ENCODE measurements at places on chromosomes 6 and 20.

- DNase-seq = no peak
These were observed 187.7 kb downstream of the SOD2 start for GRCh38 chr6:159505140-159505922.

- no peak for DNase-seq
These were observed 6.9 kb downstream of the EPHA7 start for GRCh38 chr6:93412452-93412851.

DNA sequence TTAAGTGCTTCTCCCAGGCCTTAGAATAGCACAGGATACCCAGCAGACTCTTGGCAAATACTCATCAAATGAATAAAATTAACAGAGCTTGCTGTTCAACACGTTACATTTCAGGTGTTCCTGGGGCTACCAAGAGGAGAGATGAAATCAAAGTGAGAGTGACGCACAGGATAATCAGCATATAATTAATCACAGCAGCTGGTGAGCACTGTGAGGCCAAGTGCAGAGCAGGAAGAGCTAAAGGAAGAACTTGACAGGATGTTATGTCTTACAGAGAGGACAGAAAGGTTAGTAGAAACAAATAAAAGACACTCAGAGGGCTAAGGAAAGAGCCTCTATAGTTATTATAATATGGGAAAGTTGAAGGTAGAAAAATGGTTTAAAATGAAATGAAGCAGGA is 8.8 kb downstream of the PPIL1 start:
- DNase-seq = no peak

GRCh38 chr20:59351157-59352040 is 51.0 kb downstream of the EDN3 start:
- DNase-seq = no peak

DNA sequence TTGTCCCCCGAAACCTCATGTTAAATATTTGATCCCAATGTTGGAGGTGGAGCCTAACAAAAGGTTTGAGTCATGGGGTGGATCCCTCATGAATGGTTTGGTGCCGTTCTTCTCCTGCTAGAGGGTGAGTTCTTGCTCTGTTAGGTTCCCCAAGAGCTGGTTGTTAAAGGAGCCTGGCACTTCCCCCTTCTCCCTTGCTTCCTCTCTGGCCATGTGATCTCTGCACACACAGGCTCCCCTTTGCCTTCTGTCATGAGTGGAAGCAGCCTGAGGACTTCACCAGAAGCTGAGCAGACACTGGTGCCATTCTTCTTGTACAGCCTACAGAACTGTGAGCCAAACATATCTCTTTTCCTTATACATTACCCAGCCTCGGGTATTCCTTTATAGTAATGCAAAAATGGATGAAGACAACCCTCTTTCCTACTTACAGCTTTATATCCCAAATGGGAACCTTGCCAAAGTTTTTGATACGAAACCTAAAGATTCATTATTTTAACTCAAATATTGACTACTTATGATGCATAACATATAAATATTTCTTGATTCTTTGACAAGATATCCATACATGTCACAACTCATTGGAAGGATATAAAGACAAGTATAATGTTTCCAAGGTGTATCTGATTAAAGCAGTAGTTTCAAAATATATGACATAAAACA is 61.0 kb downstream of the RNF182 start:
- DNase-seq = no peak

DNA sequence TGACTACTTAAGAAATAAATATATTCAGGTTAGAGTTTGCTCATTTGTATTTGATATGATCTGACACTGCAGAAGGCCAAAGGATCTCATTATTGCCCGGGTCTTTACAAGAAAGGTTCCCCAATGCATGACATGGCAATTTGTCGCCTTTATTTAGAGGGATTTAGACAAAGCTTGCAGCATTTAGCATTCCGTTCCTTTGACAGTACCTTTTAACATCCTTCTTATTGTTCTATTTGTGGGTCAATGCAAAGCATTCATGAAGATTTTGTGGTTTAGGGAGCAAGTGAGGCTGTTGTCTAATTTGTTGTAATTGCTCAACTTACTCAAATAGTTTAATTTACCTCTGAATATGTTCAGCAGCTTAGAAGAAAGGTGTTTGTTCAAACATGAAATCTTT is 230.8 kb upstream of the FLRT3 start:
- DNase-seq = no peak

DNA sequence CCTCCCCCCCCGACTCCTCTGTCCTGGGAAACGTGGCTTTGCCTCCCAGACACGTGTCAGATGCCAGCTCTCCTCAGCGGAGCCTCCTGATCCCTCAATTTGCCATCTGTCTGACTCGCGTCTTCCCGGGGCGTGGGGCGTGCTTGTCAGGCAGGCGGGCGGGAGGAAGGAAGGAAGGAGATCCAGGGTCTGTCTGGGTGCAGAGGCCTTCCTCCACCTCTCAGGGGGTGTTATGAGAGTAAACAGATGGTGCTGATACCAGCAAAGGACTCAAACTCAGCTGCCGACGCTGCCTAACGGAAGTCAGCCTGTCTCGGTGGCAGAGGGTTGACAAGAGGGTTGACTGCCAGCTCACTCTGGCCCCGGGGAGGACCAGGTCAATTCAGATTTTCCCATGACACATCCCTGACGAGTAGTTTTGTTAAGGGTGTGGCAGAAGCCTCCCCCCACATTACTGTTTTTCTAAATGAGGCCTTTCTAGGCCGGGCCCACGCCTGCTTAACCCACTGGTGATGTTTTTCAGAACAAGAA is 17.0 kb downstream of the UQCC2 start:
- DNase-seq = no peak

- DNase-seq = no peak
These were observed 468.2 kb downstream of the PKHD1 start for GRCh38 chr6:51619042-51619799.

- DNase-seq = no peak
These were observed 644.5 kb upstream of the HS3ST5 start for GRCh38 chr6:114987281-114987680.

GRCh38 chr20:19560881-19561480 is 197.1 kb upstream of the RIN2 start:
- DNase-seq = no peak

DNA sequence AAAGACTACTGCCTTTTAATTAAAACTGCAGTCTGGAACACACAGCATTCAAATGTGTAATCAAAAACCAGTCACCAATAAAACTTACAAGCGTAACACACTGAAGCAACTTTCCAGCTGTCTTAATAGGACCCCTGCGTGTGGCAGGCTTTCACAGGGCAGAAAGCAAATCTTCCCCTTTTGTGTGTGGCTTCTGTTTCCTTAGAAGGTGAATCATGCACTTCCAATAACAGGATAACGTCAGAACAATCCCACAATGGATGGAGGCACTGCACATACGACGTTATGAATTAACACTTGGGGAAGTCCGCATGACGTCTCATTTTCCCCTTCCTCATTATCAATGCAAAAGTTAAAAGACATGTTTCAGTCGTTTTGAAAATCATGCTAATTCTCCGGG is 44.8 kb downstream of the INSM1 start:
- DNase-seq = peak; percentile 59

DNA sequence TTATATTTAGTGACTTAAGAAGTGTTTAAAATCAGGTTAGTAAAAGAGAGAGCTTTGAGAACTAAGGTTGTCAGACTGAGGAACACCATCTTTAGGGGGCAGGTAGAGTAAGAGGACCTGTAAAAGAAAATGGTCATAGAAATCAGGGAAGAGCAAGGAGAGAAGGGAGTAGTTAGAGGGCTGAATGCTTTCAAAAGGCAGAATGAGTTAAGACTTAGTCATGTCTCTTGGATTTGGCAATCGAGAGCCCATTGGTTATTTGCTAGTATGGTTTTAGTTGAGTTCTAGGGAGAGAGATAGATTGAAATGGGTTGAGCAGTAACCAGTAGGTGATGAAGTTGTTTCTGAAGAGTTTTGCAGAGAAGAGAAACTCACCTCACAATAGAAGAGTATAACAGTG is 51.1 kb downstream of the RALGAPB start:
- DNase-seq = no peak

- DNase-seq = no peak
These were observed 64.6 kb downstream of the ZC2HC1B start for GRCh38 chr6:143928853-143929252.

GRCh38 chr6:3939964-3940363 is 90.8 kb downstream of the FAM50B start:
- DNase-seq = no peak

GRCh38 chr6:5674141-5674540 is 332.6 kb downstream of the NRN1 start:
- DNase-seq = no peak

DNA sequence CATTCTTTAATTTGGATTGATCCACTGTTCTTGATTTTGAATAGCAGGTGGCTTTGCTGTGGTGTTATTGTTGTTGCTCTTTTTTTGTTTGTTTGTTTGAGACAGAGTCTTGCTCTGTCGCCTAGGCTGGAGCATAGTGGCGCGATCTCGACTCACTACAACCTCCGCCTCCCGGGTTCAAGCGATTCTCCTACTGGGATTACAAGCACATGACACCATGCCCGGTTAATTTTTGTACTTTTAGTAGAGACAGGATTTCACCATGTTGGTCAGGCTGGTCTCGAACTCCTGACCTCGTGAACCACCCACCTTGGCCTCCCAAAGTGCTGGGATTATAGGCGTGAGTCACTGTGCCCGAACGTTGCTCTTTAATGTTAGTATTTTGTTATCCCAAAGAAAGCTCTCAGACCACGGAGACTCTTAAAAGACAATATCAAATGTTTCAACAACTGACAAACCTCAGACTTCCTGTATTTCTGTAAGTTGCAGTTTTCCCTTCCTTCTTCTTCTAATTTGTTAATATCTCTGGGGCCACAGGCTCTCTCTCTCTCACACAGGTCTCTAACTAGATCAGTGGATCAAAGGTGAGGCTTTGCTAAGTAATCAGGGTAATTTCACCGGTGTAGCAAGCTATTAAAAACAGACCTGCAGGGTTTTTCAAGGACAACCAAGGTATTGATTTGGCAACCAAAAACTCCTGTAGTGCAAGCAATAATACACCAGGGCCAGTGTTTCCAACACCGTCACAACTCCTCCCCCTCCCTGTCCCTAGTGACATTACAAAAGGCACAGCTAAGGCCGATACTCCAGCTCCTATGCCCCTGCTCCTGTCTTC is 48.8 kb upstream of the ZNF217 start:
- no peak for DNase-seq
